ENCODE measurements at places on chromosomes 6 and 20.

DNA sequence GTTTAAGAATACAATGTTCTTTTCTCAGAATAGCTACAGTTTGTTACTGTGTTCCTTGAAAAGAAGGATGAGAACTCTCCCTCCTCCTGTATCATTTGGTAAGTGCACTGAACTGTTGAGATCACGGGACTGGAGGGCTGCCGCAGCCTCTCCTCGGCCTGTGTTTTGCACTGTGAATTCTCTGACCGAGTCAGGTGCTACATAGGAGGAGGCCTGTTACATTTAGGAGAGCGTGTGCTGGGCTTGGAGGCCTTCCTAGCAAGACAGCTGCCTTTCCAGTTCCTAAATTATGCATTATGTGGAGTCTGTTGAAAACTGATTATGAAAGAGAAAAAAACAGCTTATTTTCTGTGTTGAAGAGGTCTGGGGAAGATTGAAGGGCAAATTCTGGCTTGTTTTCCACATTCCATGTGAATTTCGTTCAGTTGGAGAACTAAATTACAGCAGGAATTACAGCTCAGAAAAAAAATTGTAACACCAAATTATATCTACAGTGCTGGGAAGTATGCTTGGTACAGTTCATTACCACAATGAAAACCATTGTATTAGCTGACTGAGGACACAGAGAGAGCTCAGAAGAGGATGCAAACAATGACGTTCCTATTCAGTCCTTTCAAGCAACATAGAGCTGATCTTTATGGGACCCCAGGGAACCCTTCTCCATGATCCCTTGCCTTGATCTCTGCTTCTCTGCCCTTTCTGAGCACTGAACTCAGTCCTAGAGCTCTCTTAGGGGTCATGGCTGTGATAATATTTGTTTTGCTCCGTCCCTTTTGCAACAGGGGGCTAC lies 2.8 kb downstream of the TMC2 start:
- DNase-seq, result no peak

- DNase-seq, result no peak
These were observed 50.4 kb downstream of the HMGCLL1 start for GRCh38 chr6:55528624-55529023.

GRCh38 chr6:118403036-118403435 lies 145.1 kb upstream of the PLN start:
- DNase-seq, result no peak

DNA sequence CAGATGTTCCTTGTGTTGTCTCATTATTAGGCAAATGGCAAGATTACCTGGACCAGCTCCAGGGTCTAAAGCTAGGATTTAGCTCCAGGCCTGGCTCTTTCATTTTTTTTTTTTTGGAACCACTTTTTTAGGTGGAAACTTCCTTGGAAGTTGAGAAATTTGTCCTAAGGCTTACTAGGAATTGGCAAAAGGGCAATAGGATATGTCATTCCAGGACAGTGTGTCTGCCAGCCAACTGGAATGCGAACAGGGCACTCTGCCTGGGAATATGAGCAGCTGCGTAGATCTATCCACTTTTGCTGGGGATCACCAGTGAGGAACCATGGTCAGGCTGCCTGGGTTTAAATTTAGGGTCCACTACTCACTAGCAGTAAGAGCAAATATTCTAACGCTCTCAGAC lies 304.0 kb downstream of the TSHZ2 start:
- no peak for DNase-seq

- DNase-seq, result no peak
These were observed 606.5 kb upstream of the NOX3 start for GRCh38 chr6:156062091-156062563.

DNA sequence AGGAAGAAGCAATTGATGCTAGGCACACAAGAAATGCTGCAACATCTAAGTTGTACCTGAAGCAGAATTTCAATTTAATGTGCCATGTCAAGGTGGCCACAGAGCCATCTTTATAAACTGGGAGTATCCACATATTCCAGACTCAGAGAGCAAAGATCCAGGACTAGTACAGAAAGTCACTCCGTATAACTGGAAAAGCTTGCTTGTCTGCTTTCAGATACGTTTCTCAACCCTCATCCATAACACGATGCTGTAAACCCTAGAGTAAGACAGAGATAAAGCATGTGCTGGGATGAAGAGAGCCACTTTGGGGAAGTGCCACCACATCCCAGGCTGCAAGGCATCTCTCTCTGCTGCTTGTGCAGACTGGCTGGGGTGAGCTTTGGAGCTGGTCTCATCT lies 134.7 kb downstream of the PACRG start:
- no peak for DNase-seq

- no peak for DNase-seq
These were observed 40.7 kb upstream of the SLC17A4 start for GRCh38 chr6:25713824-25714223.

- DNase-seq, result no peak
These were observed 345.3 kb upstream of the SLC35B3 start for GRCh38 chr6:8780653-8781052.

DNA sequence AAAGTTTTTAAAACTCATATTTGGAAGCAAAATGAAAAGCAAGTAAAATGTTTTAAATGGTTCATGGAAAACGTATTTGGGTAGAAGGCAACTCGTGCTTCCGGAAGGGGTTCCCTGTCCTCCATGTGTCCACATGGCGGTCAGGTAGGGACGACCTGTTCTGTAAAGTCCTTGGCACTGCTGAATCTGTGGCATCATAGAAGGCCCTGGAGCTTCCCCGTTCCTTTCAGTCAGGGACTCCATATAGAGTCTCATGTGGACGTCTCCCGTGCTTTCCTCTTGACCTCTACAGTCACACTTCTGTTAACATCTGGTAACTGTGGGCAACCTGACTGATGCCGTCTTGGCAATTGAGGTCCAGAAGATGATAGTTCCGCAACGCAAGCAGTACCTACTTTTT lies 11.4 kb downstream of the DYNLT1 start:
- no peak for DNase-seq
